ENCODE measurements at places on chromosomes 6 and 20.

- DNase-seq, result no peak
These were observed 46.7 kb downstream of the RNF217 start for GRCh38 chr6:125008957-125009356.

GRCh38 chr20:31661625-31662371 lies 24.1 kb downstream of the COX4I2 start:
- peak; percentile 79 for DNase-seq

DNA sequence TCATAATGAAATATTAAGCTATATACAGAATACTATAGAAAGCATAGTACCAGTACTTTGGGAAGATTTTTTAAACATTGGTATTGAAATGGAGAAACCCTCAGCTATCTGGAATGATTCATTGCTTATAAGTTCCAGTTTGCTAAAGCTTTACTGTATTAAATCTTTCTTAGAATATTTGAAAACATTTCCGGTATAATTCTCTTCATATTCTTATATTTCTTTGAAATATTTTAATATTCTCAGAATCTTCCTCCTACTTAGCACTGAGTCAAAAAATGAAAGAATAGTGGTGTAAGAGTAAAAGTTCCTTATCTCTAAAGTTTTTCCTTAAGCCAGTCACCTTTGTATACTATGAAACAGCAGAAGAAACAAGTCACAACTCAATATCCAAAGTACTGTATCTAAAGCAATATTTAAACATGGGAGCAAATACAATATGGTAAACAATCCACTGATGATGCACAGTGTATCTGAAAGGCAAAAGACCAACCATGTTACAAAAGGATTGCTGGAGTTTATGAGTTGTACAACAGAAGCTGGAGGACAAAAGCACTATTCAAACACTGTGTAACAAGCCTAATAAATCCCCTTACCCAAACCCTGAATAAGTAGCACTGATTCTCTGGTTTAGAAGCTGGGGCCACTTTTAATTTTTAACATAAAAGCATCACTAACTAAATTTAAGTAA lies 102.1 kb downstream of the PRDM1 start:
- no peak for DNase-seq

DNA sequence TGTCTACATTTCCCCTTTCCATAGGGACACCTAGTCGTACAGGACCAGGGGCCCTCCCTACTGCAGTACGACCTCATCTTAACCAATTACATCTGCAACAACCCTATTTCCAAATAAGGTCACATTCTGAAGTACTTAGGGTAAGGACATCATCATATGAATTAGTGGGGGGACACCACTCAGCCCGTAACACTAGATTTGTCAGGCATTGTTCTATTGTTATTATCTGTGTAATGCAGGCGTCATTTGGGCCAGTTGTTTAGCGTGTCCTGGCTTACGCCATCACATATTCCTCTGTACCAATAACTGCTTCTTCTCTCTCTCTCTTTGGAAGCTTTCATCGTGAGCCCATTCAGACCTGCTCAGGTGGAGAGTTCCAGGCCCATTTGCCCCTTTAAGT lies 89.3 kb downstream of the CAP2 start:
- no peak for DNase-seq

GRCh38 chr20:48241482-48241881 lies 456.2 kb upstream of the SULF2 start:
- DNase-seq, result no peak

DNA sequence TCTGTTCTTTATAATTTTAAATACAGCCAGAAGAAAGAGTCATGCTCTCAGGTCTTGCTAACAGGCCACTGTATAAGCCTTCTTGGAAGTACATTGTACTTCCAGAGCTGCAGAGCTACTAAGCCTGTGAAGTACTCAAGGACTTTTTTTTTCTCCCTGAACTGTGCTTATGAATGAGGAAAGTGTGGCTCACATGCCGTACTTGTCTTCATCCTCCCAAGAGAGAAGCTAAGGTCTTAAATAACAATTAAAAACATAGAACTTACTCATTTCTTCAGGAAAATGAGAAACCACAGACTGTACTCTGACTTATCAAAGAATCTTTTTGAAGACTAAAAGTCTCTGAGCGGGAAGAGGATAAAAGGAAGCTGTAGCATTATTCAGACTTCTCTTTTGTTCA lies 218.3 kb downstream of the HTR1B start:
- DNase-seq, result no peak

- DNase-seq, result no peak
These were observed 166.6 kb downstream of the ARID1B start for GRCh38 chr6:156943816-156944215.

DNA sequence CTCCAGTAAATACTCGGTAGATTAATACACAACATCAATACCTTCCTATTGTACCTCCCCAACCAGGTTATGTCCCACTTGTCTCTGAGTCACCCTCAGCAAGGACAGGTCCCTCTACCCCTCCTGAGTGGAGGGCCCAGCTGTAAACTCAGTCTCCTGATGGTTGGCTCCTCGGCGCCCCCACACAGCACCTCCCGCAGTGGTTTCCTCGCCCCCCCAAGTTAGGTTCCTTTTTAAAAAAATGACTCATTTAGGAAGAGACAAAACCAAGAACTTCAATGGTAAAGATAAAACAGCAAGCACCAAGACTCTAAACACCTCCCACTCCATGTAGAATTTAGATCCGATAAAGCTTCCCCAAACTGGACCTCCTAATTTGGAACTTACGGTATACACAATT lies 83.5 kb downstream of the TRERF1 start:
- no peak for DNase-seq

DNA sequence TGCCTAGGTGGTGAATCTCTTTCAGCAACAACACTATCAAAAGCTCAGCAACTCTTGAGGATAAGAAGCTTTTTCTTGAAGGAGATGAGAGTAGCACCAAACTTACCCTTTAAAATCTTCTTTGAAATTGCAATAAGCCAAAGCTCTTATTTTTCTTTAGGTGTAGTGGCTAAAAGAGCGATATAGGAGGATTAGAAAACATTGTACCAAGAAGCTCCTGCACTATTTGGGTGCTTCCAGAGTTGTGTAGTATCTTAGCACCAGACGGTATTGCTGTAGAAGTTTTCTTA lies 1.2 kb downstream of the FUT9 start:
- DNase-seq, result no peak

DNA sequence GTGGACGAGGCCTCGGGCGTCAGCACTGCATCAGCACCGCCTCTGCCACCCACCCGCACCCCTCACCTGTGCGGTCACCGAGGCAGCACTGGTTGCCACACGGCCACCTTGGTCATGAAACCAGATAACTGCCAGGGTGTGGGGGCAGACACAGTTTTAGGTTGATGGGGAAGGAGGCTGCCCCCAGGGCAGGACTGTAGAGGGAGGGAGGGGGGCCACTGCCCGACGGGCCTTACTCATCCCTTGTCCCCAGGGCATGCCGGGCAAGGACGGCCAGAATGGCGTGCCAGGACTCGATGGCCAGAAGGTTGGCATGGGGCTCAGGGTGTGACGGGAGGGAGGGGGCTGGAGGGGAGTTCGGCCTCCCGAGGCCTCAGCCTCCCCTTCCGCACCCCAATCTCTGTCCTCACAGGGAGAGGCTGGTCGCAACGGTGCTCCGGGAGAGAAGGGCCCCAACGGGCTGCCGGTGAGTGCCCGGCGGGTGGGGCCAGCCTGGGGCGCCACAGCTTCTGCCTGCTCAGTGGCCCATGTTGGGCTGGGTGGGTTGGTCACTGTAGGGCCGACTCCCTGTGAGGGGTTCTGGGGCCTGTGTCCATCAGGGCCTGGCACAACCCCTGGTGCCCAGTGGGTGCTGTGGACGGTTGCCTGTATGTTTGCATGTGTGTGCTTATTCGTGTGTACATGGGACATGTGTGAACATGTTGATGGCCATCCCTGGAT lies 11.8 kb downstream of the COL9A3 start:
- no peak for DNase-seq

- DNase-seq, result no peak
These were observed 159.5 kb upstream of the PTPN1 start for GRCh38 chr20:50350510-50351249.

GRCh38 chr6:132011582-132011981 lies 60.4 kb upstream of the CCN2 start:
- DNase-seq, result no peak

- DNase-seq, result no peak
These were observed 117.7 kb downstream of the KIF13A start for GRCh38 chr6:17869753-17870050.

DNA sequence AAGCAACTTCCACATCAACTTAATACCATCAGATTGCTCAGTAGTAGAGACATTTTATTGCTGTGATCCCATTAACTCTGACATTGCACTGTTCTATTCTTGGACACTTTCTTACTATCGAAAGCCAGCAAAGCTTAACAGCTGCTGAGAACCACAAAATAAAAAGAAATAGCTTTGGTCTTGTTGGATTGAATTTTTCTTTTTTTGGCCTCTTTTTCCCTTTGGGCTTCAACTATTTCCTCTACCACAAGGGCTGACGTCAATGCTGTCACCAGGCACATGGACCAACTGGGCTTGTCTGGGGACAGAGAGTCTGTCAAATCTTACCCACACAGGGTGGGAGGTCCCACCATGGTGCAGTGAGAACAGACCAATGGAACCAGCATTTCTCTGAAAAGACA lies 63.4 kb upstream of the ENPP5 start:
- no peak for DNase-seq

DNA sequence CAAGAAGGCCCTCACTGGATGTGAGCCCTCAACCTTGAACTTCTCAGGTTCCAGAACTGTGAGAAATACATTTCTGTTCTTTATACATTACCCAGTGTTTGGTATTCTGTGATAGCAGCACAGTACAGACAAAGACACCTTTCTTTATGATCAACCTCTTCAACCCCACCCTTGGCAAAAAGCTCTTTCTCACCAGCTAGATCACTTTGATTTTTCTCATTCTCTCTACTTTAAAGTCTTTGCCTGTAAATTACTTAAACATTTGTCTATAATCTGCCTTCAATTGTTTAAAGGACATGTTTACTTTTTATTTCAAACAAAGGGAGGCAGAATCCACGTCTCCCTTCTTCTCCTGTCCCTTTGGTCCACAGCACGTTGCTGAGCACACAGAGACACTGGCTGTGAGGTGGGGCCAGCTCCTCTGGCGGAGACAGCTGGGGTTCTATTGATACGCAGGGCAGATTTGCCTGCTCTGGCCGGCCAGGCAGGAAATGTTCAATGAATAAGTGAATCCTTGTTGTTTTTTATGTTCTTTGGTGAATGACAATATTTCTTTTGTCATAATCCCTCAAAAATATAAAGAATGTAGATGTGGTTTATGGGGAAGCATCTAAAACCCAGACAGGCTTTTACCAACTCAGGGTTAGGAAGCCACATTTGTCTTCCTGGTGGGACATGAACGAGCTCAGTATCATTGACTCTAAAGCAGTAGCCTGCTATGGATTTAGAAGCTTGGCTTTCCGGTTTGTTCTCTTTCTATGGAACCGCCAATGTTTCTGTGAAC lies 52.9 kb downstream of the NEDD9 start:
- no peak for DNase-seq

DNA sequence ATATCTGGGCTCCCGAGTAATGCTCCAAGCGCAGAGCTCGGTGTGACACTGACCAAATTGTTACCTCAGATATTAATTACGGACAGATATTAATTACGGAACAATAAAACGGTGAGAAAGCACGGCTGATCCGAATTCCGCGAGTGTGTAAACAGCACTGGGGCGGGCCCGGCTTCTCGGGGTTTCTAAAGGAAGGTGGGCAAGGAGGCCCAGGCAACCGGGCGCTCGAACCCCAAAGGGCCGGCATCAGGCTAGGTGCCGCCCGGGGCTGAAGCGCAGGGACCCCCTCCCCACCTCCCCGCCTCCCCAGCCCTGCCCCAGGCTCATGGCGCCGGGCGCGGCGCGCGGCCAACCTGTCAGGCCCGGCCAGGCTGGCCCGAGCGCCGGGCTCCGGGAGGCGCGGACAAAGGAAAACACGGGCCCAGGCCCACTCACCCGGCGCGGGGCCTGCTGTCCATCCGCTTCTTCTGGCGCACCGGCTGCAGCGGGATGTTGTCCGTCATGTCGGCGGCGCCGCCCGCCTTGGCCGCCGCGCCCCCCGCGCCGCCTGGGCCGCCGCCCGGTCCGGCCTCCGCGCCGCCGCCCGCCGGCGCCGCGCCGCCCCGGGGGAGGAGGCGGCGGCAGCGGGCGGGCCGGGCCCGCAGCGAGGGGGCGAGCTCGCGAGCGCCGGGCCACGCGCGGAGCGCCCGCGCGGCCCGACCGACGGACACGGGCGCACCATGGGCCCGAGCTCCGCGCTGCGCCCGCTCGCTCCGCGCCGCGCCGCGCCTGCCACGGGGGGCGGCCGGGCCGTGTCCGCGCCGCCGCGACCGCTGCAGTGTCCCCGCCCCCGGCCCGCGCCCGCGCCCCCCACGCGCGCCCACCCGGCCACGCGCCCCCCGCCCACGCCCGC lies at the start of gene ATP9A:
ATP9A (minus strand) TSS at position 524 of the 892 bp plus-strand sequence; CDS start at position 503, 21 bp downstream.
- peak; percentile 62 for DNase-seq
